ENCODE measurements at places on chromosomes 16 and 17.

DNA sequence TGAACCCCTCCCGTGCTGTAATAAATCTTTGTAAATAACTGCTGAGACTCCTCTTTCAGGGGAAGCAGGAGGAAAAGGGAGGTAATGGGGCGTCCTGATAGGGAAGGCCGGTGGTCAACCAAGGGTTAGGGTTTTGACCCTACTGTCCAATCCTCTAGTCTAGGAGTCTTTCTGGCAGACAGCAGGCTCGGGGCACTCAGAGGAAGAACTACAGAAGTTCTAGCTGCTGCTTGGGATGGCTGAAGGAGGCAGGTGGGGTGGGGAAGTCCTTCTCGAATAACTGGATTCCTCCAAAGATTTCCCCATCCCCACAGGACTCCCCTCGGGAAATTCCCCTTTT lies 387 bp upstream of the STARD3 start:
- no peak for DNase-seq

- DNase-seq: no peak
Observed at GRCh38 chr17:48621410-48622392, 4.5 kb downstream of the HOXB9 start.

DNA sequence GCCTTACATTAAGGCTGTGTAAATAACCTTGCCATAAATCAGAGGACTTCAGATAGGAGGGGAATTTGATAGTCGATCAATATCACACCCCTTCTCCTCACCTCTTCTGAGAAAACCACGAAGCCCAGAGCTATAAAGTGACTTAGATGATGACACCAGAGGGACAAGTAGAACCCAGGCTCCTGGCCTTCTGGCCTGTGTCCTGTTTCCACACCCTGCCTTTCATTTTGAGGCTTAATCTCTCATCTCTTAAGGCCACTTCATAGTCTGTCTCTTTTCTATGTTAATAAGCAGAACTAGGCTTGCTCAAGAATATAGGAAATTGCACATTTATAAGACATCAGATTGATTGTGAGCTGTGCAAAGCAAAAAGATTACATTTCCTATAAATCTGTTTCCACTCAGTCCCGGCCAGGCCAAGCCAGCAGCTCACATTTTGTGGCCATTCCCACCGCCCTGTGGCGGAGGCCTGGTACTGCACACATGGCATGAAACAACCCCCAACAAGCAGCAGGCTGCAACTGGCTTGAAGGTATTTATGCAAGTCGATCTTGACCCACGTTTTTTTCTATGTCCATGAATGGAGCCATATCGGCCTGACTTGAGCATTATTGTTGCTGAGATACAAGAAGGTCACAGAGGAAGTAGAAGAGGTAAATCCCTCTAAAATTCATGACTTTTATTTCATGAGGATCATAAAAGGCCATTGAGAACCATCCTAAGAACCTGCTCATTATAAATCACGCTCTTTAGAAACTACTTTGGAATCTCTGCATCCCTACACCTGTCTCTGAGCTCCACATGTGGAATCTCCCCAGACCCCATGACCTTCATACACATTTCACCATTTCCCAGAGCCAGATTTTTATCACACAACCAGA lies 93.7 kb downstream of the PMP22 start:
- DNase-seq: no peak

DNA sequence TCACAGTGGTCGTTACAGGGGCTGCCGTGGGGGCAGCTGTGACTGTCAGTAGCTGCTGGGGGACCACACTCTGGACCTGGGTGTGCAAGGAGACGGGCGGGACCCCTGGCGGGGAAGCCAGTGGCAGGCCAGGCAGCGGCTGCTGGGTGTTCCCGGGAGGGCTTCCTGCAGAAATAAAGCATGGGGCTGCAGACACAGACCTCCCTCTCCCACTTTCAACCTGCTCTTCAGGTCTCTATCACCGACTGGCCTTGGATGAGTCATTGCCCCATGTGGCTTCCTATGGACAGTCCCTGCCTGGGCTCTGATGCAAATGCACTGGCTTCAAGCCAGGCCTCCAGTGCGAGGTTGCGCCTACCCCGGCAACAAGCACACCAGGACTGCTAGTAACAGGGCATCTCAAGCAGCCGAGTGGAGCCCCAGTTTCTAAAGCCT lies 17.2 kb downstream of the SREBF1 start:
- no peak for DNase-seq

GRCh38 chr16:85528528-85529387 lies 84.4 kb upstream of the GSE1 start:
- no peak for DNase-seq

DNA sequence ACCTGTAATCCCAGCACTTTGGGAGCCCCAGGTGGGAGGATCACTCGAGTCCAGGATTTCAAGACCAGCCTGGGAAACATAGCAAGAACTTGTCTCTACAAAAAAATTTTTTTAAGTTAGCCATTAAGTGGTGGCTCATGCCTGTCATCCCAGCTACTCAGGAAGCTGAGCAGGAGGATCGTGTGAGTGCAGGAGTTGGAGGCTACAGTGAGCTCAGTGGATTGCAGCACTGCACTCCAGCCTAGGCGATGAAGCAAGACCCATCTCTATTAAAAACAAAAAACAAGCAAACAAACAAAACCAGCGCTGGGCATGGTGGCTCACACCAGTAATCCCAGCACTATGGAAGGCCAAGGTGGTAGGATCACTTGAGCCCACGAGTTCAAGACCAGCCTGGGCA lies 38.0 kb downstream of the HEATR3 start:
- no peak for DNase-seq

DNA sequence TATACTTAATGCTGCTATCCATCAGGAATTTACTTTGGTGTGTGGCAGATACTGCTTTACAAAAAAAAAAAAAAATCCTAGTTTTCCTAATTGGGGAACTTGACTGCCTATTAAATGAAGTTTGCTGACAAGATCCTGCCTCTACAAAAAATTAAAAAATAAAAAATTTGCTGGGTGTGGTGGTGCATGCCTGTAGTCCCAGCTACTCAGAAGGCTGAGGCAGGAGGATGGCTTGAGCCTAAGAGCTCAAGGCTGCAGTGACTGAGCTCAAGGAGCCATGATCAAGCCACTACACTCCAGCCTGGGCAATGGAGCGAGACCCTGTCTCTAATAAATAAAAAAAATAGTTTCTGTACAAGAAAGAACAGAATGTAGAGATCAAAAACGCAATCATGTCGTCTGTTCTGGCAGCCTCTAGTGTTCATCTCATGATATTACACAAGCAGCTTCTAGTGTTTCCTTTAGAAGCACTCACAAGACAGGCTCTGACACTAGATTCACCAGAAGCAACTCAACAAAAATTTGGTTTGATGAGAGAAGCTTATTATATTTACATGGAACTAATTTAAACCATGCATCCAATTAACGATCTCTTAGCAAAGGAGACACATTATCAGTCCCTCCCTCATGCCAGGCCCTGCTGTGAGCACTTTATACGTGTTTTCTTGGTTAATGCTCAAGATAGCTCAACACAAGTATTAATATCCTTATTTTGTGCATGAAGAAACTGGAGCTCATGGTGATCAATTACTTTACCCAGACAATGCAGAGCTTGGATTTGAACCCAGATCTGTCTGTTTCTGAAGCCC lies 6.8 kb upstream of the KRTAP17-1 start:
- no peak for DNase-seq

- no peak for DNase-seq
Observed at GRCh38 chr17:17749921-17750320, 68.7 kb downstream of the RAI1 start.

DNA sequence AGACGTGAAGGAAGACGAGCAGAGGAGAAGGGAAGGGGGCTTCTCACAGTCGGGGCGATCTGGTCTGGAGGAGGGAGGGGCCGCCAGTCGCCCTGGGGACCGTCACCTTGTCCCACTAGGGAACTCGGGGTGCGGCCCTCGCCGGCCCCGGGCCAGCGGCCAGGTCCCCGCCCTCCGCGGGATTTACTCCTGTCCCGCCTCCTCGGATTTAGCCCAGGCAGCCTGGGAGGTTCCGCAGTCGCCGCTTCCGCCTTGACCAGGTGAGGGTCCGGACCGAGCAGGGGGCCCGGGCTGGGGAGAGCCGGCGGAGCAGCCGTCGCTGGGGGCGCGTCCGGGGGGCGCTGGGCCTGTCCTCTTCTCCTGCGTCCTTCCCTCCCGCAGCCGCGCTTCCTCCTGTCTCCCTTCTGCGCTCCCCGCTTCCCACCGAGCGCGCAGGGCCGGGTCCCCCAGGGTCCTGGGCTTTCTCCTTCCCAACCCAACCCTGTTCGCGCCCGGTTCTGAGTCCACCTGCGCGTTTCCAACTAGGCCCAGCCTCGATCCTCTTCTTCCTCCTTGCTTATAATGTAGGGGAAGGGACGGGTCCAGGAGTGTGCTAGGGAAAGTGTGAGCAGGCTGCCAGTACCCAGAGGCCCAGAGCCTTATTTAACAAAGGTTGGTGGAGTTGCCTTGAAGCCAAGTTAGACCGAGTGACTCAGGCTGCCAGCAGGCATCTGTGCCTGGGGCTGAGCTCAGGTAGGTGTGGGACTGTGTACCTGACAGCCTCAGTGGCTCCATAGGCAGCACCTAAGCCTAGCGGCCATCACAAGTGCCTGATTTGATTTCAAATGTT lies at the start of gene TNK1:
TNK1 (plus strand) TSS at position 235 of the 829 bp plus-strand sequence. CDS start 1,838 bp downstream, outside the sequence.
- no peak for DNase-seq

DNA sequence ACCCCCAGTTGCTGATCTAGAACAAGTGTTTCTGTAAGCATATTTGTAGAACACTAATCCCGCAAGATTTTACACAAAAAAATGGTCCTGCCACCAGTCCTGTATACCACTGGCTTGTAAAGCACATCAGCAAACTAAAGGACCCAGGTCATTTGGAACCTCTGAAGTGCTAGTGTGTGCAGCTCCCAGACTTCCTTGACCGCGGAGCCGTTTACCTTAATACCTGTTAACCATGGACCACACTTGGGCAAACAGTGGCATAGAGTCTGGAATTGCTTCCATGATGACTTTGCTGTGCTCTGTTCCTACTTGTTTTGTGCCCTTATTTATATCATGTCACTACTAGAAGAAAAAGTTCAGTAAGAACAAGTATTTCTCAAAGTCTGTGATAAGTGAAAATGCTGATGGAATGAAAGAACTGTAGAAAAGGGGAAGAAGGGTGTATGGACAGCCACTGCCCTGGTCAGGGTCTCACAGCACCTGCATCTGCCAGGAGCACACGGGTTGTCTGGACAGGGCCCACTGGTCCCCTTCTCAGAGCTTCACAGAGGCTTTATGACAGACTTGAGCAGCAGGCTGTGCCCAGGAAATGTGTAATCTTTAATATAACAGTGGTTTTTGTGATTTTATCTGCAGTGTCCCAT lies 29.3 kb downstream of the ALDH3A2 start:
- DNase-seq: no peak

- DNase-seq: peak; percentile 72
Observed at GRCh38 chr17:8162233-8162996, at the start of gene VAMP2. Gene VAMP2 (minus strand): TSS chr17:8162948. CDS start chr17:8162879, 69 bp downstream.

DNA sequence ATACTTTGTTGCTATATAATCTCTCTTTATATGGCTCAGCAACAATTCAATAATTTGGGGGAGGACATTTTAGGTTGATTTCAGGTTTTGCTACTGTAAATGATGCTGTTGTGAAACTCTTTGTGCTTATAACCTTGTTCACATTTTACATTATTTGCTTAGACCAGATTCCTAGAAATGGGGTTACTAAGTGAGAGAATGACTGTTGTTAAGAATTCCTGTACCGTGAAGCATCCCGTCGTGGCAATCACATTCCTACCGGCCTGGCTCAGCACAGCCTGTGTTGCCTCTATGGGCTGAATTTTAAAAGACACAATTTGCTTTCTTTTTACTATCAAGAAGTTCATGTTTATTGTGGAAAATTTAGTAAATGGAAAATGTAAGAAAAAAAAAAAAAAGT lies 31.4 kb downstream of the B9D1 start:
- no peak for DNase-seq

GRCh38 chr17:17946093-17946492 lies 26.1 kb downstream of the TOM1L2 start:
- no peak for DNase-seq

- DNase-seq: peak; percentile 1
Observed at GRCh38 chr17:61251939-61252865, 147.4 kb upstream of the TBX2 start.

- DNase-seq: no peak
Observed at GRCh38 chr16:47519996-47520679, 59.0 kb downstream of the PHKB start.

GRCh38 chr17:80319262-80319998 lies 58.8 kb downstream of the RNF213 start:
- no peak for DNase-seq

- DNase-seq: no peak
Observed at GRCh38 chr17:79949656-79950209, 85.9 kb downstream of the TBC1D16 start.

GRCh38 chr16:12661656-12662172 lies 142.0 kb downstream of the CPPED1 start:
- no peak for DNase-seq

- no peak for DNase-seq
Observed at GRCh38 chr17:8695916-8696415, 48.7 kb downstream of the CCDC42 start.

- DNase-seq: no peak
Observed at GRCh38 chr16:8251727-8252126, 338.6 kb downstream of the TMEM114 start.

- no peak for DNase-seq
Observed at GRCh38 chr17:68318103-68318991, 27.1 kb downstream of the ARSG start.

DNA sequence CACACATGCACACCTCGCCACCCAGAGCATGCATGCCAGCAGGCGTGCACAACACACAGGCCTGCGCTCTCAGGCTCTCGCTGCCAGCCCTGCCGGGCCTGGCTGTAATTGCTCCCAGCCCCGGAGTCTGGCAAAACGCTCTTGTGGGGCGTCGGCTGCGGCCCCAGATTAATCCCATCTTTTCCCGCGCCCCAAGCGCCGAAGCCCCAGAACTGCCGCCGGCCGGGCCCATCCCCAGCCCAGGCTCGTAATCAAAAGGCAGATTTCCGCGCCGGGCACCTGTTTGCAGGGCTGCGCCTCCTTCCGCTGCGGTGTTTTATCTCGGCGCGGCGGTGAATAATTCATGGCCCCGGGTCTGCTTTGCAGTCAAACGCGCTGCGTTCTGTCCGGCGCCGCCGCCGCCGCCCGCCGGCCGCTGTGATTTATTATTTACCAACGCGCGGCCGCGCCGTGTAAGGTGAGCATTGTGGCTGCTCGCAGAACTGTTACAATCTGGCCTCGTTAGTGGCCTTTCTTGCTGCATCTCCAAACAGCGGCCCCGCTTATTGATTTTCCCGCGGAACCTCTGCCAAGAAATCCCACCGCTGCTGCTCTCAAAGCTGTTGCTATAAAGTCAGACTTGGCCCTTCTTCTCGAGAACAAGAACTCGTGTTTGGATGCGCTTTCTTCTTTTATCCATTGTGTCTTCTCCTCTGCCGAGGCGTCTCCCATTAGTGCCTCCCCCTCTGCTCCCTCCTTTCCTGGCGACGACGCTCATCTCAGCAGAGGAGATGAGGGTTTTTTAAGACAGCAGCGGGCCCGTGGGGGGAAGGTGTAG lies 126.1 kb downstream of the IRX5 start:
- no peak for DNase-seq

GRCh38 chr17:67285360-67285759 lies 40.4 kb upstream of the HELZ start:
- no peak for DNase-seq

GRCh38 chr17:83144421-83145357 lies 65.3 kb downstream of the METRNL start:
- no peak for DNase-seq

- peak; percentile 72 for DNase-seq
Observed at GRCh38 chr17:35244341-35245195, 1.7 kb downstream of the SLFN5 start.
